Caki2 (cell line): ENCODE measurements at places on chromosomes 11 and 22.
A peak's percentile ranks its signal among the peaks of the same experiment; 100 is the strongest.

DNA sequence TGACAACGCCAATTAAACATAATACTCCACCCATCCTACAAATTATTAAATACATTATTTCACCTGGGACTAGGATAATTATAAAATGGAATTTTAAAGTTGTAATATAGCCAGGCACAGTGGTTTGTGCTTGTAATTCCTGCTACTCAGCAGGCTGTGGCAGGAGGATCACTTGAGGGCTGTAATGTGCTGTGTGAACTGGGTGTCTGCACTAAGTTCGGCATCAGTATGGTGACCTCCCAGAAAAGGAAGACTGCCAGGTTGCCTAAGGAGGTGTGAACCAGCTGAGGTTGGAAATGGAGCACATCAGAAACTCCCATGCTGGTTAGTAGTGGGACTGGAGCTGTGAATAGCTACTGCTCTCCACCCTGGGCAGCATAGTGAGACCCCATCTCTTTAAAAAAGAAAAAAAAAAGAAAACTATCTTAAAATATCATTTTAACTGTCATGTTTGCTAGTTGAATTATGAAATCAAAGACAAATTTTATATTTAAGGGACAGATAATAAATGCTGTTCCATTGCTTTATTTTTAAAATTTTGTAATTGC, 28.0 kb downstream of the PPP6R2 start:
- no peak for DNase-seq

DNA sequence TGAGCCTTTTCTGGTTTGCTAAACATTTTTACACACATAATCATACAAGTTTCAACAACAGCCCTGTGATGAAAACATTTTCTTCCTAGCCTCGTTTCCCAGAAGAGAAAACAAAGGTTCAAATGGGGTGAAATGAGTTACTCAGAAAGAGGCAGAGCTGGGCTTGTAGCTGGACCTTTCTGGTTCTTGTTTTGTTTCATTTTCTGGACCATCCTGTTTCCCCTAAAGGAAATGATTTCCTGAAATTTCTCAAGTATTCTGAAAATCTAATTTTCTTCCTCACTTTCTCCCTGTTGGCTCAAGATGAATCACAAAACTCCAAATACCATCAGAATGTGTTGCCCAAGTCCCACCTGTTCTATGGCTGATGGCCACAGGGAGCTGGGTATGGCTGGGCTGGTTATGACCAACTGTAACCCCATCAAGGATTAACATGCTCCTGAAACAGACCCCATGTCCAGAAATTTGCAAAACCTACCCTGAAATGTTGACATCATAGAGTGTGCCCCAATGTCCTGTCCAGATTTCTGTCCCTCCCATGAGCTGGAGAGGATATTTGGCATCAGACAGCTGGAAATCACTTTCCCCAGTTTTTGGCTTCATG, 6.7 kb upstream of the APOL4 start:
- no peak for DNase-seq

DNA sequence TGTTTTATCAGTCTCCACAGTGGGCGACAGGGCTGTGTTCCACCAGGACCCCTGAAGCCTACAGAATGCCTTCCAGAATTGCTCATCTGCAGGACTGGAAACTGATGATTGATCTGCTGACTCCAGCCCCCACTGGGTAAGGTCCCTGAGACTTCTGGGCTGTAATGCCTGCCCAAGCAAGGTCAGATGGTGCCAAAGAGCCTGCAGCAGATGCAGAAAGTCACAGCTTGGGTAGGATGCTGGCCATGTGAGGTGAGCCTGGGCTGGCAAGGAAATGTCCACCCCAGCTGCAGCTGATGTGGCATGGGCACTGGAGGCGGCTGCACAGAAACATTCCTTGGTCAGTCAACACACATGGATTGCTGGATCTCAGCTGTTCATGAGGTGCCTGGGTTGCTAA, 30.9 kb downstream of the LRRC32 start:
- DNase-seq: no peak

DNA sequence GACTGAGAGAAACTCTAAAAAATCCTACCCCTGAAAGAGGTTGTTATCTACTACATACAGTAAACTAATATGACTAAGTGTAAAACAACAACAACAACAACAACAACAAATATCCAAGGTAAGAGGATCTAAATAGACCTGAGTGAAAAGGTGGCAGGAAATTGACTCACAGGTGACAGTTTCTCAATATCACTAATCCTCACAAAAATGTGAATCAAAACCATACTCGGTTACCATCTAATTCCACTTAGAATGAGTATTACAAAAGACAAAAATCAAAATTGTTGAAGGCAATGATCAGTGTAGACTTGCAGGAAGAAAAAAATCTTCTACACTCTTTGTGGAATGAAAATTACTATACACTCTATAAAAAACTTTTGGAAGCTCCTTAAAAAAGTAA, 17.5 kb downstream of the RGL4 start:
- no peak for DNase-seq

GRCh38 chr11:102513869-102514268, 16.7 kb downstream of the MMP7 start:
- no peak for DNase-seq

DNA sequence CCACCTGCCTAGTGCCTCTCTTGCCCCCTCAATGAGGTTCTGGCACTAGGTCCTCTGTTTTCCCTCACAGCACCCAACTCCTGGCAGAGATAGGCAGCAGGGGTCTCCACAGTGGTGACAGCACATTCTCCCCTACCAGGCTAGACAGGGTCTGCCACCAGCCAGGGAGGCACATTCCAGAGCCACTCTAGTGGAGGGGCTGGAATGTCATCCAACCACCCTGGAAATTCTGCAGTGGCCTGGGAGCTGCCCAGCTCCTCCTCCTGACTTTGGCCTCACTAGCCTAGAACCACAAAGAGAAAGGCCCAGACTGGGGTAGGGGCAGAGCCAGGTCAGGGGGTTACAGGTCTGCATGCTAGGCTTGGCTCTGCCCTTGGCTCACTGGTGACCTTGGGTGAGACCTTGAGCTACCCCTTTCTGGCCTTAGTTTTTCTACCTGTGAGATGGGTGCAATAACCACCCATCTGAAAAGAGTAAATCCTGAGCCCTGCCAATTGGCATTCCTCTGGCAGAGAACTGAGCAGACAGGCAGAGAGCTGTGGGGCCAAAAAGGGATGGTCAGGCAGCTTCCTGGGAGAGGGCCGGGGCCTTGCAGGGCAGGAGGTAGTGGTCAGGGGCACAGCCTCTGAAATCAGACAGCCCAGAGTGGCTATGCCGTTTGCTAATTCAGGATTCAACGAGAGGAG, 7.1 kb downstream of the P2RY2 start:
- DNase-seq: no peak

DNA sequence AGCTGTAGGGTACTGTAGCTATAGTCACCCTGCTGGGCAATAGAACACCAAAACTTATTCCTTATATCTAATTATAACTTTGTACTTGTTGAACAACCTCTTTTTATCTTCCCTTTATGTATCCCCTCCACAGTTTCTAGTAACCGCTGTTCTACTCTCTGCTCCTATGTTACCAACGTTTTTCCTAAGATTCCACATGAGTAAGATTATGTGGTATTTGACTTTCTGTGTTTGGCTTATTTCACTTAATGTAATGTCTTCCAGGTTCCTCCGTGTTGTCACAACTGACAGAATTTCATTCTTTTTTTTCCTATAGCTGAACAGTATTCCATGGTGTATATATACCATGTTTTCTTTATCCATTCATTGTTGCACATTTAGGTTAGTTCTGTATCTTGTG, 258.4 kb downstream of the DYNC2H1 start:
- DNase-seq: no peak

GRCh38 chr11:74532501-74533246, 39.1 kb upstream of the LIPT2 start:
- no peak for DNase-seq

DNA sequence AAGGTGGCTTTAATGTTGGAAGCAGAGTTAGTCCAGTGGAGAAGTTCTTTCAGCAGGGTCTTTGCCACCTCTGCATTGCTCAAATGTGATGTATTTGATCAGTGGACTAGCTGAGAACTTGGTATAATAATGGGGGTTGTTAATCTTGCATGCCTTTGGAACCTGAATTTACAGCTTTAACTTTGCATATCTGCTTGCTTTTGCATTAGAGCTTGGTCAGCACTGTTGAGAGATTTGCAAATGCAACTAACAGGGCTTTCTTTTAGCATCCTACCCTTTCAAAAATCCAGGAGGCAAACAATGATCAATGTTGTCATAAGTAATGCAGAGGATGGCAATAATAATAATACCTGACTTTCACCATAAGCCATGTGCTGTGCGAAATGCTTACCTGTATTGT, 48.2 kb downstream of the NF2 start:
- no peak for DNase-seq

DNA sequence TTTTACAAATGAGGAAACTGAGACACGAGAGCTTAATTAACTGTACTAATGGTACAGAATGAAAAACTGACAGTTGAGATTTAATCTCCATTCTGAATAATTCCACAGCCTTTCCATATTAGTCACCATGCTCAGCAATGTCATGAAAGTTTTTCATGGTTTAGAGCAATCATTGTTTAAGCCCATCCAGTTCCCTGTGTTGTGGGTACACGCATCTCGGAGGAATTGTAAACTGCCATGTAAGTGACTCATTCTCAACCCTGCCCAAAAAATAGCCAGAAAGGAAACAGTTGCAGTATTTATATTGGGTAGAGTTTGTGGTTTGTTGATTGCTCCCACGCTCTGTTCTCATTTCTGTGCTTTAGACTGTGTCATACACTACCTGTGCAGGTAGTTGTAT, 1790.8 kb downstream of the LRRC4C start:
- DNase-seq: no peak

DNA sequence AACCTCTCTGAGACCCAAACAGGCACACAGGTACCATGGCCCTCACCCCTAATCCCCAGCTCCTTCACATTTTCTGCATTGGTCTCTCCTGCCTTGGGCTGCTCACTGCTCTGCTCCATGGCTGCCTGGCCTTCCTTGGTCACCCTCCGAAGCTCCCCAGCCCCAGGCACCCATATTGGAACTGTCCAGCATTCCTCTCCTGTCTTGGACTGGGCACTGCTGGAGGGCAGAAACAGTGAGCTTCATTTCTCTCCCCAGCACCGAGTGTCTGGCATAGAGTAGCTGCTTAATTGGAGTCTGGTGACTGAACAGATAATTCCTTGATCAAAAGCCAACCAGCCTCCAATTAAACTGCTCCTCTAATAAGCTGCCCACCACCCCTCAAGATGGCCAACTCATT, 13.2 kb downstream of the PLEKHA7 start:
- no peak for DNase-seq

DNA sequence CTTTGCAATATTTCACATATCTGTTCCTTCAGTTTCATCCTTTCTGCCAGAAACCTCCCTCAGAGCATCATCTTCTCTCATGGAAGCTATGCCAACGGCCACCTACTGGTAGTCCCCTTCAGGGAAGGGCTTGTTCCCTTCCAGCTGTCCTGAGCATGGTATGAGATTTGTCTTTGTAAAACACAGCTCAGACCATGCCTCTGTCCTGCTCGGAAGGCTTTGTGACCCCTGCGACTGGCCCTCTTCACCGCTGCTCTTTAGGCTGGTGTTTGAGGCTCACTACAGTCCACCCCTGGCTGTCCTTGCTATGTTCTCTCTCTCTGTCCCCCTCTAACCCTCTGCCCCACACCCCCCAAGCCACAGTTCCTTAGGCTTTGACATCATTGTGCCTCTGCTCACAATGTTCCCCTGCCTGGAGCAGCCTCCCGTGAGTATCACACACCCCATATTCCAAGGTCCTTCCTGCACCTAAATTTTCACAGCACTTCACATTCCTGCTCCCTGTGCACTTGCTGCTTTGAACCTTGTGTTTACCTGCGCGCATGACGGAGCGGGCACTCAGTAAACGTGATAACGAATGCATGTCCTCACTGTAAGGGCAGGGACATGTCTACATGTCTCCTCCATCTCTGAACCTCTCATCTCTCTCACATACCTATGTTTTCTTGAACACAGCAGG, 24.0 kb upstream of the ACER3 start:
- no peak for DNase-seq

- no peak for DNase-seq
Measured at GRCh38 chr11:115950660-115951059, 446.4 kb upstream of the CADM1 start.

- peak; percentile 32 for DNase-seq
Measured at GRCh38 chr11:450809-451451, 851 bp downstream of the PTDSS2 start.

DNA sequence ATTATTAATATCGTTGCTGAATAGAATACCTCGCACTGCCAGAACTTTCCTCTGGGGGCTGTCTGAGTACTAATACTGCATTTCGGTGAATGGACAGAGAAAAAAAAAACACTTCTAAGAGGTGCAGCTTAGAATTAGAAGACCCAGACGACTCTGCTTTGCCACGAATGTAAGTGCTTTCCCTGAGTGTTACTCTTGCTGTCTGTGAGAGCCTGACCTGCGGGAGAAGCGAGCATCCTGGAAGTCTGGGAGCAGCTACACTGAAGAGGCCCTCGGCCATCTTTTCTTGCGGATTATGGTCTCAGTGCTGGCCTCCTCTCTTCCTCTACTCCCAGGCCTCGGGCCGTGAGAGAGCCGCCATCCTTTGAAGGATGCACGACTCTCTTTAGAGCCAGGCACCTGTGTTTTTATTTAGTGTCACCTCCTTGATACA, 94.9 kb downstream of the SCN3B start:
- DNase-seq: no peak

DNA sequence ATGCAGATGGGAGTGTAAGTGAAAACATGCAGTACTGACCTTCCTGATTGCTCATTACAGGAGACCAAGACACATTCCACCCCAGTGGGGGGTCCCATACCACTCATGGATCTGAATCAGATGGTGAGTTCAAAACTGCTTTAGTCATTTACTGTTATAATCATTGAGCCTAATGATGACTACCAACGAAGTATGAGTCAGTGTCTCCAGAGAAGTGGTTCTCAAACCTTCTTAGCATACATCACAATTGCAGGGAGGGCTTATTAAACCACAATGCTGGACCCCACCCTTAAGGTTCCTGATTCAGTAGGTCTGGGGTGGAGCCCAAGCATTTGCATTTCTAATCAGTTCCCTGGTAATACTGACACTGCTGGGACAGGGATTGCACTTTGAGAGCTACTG, 75.8 kb downstream of the CD44 start:
- peak; percentile 88 for DNase-seq

DNA sequence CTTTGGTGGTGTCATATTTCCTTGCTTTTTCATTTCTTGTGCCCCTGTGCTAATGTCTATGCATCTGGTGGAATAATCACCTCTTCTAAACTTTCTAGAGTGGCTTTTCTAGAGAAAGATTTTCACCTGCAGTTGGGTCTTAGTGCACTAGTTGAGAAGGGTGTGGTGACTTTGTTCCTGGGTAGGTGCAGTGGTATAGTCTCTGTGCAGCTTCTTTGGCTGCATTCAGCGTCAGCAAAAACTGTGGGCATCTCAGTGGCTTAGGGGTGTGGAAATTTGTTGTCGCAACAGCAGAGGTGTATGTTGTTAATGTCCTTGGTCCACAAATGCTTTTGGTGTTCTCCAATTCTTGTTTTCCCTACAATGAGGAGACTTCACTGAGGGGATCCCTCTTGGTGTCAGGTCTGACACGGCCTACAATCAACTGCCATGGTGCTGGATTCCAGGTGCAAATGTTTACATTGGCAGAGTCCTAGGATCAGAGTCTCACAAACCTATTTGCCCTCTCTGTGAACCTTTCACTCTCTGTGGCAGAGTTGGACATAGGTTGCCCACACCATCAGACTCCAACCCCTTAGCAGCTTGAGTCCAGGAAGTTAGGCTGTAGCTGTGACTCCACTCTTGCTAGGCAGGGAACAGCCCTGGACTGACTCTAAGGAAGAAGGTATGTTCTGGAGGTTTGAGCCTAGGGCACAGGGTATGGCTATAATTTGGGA, 48.8 kb downstream of the GDPD4 start:
- DNase-seq: no peak

GRCh38 chr11:120563703-120564572, 52.4 kb downstream of the GRIK4 start:
- no peak for DNase-seq

- DNase-seq: peak; percentile 36
Measured at GRCh38 chr11:64814712-64815187, 4.4 kb upstream of the MEN1 start.
